ENCODE measurements at places on chromosomes 1 and 21. TPM values are rescaled to one million over a fixed set of nuclear protein-coding genes. Genes with fewer than 3 reads are reported as not detected.

DNA sequence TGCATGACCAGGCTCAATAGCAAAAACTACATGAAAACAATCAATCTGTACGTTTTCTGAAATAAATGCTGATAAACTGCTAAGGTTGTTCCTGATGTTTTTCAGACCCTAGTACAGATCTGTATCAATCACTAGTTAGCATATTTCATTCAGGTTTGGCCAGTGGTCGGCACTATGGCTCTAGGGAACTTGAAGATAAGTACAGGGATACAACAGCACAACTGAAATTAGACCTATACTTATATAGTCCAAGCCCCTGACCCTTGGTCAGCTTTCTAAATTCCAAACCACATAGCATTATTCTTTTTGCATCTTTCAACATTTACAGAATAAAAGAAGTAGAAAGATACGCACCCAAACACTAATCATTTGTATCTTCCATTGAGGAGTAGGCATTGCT, 142.7 kb downstream of the PLPPR4 start:
- DNase-seq, result no peak

GRCh38 chr1:193310564-193310963, 124.2 kb upstream of the B3GALT2 start:
- DNase-seq, result no peak

GRCh38 chr1:151811181-151811580, 6.0 kb upstream of the LINGO4 start:
- DNase-seq, result no peak

- DNase-seq, result peak; percentile 39
Measured at GRCh38 chr1:216627252-216627651, 96.0 kb downstream of the ESRRG start.

DNA sequence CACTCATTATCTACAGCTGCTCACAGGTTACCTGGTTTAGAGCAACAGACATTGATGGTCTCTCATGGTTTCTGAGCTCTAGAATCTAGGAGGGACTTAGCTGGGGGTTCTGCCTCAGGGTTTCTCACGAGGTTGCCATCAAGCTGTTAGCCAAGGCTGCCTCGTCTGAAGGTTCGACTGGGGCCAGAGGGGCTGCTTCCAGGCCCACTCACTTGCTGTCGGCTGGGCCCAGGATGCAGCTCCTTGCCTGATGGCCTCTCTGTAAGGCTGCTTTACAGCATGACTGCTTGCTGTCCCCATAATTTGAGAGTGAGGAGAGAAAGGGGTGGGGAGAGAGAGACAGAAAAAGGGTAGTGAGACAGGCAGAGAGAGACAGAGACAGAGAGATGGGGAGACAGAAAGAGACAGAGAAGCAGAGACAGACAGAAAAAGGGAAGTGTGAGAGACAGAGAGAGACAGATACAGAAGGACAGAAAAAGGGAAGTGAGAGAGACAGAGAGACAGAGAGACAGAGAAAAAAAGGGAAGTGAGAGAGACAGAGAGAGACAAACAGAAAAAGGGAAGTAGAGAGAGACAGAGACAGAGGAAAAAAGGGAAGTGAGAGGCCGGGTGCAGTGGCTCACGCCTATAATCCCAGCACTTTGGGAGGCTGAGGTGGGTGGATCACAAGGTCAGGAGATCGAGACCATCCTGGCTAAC, 106.8 kb upstream of the C1orf174 start:
- DNase-seq, result no peak

DNA sequence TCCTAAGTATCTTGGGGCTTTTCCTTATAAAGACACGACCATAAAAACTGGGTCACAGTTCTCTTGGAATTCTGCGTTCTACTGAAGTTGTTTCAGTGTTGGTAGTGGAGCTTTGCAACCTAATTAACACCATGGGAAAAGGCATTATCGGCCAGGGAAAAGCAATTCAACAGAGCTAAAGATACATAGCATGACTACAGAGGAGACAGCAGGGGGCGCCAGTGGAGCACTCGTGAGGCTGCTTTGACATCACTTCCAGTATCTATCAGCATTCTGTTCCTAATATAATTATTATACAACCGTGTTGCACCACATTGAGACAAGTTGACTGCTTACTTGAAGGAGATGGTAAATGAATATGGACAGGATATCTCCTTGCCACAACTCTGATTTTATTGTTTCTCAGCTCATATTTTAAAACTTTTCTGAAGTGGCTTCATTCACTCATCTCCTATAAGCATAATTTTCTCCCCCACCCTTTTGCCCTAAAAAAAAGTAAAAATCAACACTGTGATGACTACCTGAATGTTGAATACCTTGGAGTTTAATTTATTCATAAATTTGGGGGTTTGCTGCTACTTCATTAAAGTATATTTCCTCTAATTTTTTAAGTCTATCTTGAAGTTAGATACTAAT, 39.4 kb downstream of the ZP4 start:
- DNase-seq, result peak; percentile 53

DNA sequence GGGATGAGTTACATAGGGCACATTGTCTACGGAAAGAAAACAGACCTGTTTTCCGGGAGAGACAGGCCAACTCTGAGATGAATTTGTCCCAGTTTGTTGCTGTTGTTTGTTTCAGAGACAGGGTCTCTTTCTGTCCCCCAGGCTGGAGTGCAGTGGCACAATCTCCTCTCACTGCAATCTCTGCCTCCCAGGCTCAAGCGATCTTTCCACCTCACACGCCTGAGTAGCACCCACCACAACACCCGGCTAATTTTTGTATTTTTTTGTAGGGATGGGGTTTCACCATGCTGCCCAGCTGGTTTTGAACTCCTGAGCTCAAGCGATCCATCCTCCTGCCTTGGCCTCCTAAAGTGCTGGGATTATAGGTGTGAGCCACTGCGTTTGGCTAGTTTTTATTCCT, 125.5 kb upstream of the ERRFI1 start:
- no peak for DNase-seq

GRCh38 chr1:23895082-23895481, 18.1 kb downstream of the CNR2 start:
- no peak for DNase-seq

DNA sequence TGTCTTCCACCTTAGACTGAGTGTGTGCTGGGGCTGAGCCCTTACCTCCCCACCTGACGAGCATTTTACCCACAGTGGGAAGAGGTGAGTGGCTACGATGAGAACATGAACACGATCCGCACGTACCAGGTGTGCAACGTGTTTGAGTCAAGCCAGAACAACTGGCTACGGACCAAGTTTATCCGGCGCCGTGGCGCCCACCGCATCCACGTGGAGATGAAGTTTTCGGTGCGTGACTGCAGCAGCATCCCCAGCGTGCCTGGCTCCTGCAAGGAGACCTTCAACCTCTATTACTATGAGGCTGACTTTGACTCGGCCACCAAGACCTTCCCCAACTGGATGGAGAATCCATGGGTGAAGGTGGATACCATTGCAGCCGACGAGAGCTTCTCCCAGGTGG, 73.7 kb downstream of the EPHB2 start:
- no peak for DNase-seq

DNA sequence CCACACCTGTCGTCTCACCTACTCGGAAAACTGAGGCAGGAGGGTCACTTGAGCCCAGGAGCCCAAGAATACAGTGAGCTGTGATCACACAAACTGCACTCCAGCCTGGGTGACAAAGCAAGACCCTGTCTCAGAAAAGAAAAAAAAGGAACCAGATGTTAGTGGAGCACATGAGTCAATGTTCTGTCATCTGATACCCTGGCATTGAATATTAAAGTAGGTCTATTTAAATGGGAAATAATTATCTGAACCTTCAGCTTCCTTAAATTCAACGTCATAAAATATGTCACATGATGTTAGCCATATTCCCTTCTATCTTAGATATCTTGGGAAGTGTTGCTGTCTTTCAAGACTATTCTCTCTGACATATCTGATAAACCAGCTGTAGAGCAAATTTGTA, 47.3 kb downstream of the NCAM2 start:
- no peak for DNase-seq

- DNase-seq, result no peak
Measured at GRCh38 chr21:45894450-45894825, 87.1 kb upstream of the COL6A1 start.

DNA sequence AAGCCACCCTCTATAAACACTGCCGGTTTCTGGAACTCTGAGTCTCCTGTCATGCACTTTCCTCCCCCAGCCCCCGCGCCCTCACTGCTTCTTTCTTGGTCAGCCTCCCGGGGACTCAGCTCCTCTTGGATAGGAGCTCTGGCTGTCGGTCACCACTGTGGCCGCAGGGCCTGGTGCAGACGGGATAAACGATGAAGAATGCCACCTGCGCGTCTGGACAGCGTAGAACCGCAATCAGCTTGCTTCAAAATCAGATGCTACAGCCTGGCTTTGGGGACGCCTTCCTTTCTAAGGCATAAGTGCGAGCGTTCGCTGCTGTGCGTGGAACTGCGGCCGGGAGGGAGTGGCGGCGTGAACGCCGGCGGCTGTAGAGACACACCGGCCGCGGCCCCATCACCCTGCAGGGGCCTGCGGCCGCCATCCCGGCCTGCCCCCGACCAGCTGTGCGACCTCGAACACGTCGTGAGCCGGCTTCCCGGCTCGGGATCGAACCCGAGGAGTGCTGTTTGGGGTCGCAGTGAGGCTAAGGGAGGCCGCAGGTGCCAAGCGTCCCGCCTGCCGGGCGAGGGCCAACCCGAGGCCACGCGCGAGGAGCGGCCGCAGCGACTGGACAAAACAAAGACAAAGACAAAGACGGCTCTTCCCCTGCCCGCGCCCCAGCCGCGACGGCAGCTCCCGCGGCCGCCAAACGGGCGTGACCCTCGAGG, 688 bp downstream of the PTTG1IP start:
- DNase-seq, result no peak

Gene TLR5
- not detected for total RNA-seq

Gene KCNT2
- total RNA-seq, result 0.18 TPM

All from H4 (cell line).